Activated naive CD4-positive, alpha-beta T cell treated with Interleukin-2 at 50 U/mL for 16 hours (primary cell): ENCODE measurements at places on chromosomes 4 and X.

DNA sequence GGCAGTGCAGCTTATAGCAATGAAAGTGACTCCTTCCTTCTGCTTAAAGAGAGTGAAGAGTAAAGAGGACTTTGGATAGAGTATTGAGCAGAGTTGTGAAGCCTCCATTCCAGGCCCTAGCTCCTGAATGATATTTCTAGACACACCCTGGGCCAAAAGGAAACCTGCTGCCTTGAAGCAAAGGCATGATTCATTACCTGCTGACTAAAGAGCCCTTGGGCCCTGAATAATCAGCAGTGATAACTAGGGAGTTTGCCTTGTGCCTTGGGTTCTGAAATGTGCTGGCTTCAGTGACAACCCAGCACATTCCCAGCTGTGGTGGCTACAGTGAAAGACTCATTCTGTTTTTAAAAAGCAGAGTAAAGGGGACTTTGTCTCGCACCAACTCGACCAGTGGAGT is 49.2 kb downstream of the STPG2 start:
- DNase-seq = no peak

DNA sequence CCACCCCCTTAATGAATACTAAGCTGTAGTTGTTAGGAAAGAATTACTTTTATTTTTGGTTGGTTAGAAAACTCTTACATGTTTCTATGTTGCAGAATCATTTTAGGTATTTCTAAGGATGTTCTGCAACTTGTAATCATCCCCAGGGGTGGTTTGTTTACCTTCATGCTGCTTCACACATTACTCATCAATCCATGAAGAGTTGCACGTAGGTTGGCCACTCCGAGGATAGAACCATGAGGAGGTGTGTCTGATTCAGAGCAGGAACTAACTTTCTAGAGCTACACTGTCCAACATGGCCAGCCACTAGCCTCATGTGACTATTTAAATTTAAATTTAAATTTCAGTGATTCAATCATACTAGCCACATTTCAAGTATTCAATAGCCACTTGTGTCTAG is 127.2 kb upstream of the FRMPD4 start:
- DNase-seq = no peak

DNA sequence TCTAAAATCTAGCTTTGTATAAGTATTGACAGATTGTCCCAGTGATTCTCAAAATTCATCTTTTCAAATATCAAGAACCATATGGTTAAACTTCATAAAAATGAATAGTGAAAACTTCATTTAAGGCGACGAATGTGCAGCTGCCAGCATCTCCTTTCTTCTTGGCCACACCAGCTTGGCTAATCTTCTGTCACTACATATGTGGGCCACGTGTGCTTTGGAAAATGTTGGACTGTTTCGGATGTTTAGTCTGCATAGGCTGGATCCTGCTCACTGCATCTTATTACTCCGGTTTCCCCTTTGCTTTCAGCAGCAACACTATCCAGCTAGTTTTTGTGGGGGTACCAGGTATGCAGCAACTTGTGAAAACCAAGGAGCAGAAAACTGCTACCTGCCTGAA is 221.9 kb downstream of the BMPR1B start:
- DNase-seq = no peak

GRCh38 chr4:42248972-42249371 is 96.5 kb upstream of the BEND4 start:
- DNase-seq = no peak

- no peak for DNase-seq
These were observed 1.3 kb downstream of the WDR1 start for GRCh38 chr4:10115271-10115796.

DNA sequence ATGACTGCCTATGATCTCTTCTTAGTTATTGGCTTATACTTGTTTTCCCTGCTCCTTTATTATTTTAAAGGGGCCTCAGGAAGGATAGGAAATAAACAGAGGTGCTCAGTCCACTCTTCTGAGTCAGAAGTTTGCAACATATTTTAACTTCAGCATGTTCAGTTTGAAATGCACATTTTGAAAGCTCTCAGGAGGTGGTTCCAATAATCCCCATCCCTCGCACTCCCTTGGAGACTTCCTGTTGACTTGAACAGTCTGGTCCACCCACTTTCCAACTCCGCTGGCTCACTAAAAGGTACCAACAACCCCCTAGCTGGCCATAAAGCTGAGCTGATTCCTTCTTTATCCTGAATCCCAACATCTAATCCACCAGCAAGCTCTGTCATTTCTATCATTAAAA is 78.3 kb upstream of the DUSP21 start:
- no peak for DNase-seq

DNA sequence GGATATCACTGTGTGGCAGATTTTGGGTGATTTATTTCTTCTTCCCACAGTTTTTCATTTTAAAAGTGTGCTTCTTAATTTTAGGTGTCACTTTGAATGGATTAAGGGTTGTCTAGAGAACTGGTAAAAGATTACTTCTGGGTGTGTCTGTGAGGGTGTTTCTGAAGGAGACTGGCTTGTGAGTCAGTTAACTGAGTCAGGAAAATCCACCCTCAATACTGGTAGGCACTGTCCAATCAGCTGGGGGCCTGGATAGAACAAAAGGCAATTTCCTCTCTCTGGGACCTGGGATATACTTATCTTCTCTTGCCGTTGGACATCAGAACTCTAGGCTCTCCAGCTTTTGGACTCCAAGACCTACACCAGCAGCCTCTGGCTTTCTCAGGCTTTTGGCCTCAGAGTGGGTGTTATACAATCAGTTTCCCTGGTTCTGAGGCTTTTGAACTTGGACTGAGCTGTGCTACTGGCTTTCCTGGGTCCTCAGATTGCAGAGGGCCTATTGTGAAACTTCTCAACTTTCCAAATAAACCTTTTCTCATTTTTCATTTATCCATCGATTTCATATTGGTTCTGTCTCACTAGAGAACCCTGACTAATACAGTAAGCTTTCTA is 413.1 kb downstream of the GBA3 start:
- DNase-seq = no peak

- no peak for DNase-seq
These were observed 126.0 kb downstream of the GLRA3 start for GRCh38 chr4:174702979-174703478.

GRCh38 chr4:156781852-156782251 is 189.7 kb downstream of the PDGFC start:
- DNase-seq = no peak

GRCh38 chrX:118630848-118631247 is 96.6 kb upstream of the IL13RA1 start:
- no peak for DNase-seq

DNA sequence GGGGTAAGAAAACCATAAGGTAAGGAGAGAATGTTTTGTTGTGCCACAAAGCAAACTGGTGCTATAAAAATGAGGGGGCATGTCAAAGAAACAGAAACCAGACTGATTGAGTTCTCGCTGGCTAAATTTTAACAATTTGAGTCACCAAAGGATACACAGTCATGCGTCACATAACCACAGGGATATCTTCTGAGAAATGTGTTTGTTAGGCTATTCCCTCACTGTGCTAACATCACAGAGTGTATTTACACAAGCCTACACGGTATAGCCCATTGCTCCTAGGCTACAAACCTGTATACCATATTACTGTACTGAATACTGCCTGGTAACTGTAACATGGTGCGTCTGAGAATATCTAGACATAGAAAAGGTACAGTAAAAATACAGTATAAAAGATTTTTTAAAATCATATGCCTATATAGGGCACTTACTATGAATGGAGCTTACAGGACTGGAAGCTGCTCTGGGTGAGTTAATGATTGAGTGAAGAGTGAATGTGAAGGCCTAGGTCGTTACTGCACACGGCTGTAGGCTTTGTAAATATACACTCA is 50.1 kb downstream of the FBXW7 start:
- DNase-seq = no peak

DNA sequence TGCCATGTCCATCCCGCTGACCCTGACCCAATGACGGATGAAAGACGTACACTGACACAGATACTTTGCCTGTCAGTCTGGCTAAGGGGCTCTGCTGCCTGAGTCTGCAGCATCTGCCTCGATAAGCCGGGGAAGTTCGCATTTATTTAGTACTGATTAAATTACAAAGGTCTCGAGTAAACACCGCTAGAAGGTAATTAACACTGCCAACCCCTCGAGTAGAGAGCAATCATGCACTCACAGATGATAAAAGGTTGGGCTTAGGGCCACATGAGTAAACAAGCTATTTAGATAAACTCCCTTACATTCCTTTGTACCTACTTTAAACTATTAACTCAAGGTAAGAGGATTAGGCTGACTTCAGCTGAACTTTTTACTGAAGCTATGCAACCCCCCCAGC is 16.0 kb upstream of the RBMXL3 start:
- DNase-seq = no peak

- no peak for DNase-seq
These were observed 106.8 kb upstream of the RAI2 start for GRCh38 chrX:17967888-17968287.

DNA sequence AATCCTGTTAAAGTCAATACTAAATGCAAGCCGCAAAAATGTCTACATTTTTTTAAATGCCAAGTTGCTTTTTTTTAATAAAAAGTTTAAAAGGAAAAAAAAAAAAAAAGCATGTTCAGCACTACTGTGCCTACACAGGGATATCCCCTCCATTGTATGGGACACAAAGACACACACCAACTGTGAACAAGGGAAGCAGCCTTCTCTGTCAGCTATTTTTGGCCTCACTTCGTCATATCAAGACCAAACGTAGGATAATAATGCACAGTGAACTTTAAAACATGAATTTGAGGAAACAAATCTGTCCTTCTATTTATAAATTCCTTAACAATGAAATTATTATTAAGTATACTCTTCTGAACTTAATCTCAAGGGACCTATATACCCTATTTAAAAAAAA is 4.4 kb downstream of the FBXW7 start:
- no peak for DNase-seq

DNA sequence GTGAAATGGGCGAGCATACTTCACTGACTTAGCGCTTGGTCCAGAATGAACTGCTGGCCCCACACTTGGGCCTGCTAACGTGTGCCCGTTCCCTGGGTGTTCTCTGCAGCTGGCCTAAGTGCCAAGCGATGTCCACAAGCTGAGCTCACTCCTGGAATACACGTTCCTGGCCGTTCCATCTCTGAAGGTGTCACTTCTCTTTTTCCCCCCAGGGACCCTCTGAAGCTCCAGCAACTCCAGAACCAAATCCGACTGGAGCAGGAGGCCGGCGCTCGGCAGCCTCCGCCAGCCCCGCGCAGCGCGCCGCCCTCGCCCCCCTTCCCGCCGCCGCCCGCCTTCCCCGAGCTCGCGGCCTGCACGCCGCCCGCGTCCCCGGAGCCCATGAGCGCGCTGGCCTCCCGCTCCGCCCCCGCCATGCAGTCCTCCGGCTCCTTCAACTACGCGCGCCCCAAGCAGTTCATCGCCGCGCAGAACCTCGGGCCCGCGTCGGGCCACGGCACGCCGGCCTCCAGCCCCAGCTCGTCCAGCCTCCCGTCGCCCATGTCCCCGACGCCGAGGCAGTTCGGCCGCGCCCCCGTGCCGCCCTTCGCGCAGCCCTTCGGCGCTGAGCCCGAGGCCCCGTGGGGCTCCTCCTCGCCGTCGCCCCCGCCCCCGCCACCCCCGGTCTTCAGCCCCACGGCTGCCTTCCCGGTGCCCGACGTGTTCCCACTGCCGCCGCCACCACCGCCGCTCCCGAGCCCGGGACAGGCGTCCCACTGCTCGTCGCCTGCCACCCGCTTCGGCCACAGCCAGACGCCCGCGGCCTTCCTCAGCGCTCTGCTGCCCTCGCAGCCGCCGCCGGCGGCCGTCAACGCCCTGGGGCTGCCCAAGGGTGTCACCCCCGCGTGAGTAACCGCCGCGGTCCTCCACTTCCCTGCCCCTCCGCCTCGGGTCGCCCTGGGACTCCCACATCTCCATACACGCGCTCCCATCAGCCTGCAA is 132.3 kb downstream of the CBR4 start:
- DNase-seq = peak; percentile 4

- no peak for DNase-seq
These were observed 79.1 kb upstream of the RAPGEF2 start for GRCh38 chr4:159023741-159024140.

- no peak for DNase-seq
These were observed 196.2 kb downstream of the SNCA start for GRCh38 chr4:89640620-89641366.

- no peak for DNase-seq
These were observed 77.9 kb downstream of the LRRC66 start for GRCh38 chr4:51942108-51942832.

- no peak for DNase-seq
These were observed 9.1 kb downstream of the LAMTOR3 start for GRCh38 chr4:99885063-99885664.

- peak; percentile 34 for DNase-seq
These were observed 812 bp upstream of the KDM6A start for GRCh38 chrX:44871931-44872820.

- no peak for DNase-seq
These were observed 1.8 kb downstream of the USP11 start for GRCh38 chrX:47234583-47234982.

GRCh38 chr4:79348405-79348804 is 22.5 kb upstream of the NAA11 start:
- DNase-seq = no peak

DNA sequence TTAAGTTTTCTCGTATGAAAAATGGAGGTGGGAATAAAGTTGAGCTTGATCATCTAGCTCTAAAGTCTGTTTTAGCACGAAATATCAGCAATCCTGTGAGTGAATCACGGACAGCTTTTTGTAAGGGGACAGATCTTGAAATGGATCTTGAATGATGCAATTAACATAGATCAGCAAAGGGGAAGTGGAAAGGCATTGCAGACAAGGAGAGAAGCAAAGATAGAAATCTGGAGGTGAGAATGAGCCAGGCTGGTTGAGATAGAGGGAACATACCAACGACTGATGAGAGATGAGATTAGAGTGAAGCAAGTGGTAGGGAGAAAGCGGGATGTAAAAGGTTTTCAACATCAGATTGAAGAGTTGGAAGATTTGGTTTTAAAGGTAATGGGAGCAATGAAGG is 4.6 kb upstream of the DGKK start:
- DNase-seq = no peak

- DNase-seq = no peak
These were observed 247.1 kb upstream of the ETNPPL start for GRCh38 chr4:109009909-109010308.

DNA sequence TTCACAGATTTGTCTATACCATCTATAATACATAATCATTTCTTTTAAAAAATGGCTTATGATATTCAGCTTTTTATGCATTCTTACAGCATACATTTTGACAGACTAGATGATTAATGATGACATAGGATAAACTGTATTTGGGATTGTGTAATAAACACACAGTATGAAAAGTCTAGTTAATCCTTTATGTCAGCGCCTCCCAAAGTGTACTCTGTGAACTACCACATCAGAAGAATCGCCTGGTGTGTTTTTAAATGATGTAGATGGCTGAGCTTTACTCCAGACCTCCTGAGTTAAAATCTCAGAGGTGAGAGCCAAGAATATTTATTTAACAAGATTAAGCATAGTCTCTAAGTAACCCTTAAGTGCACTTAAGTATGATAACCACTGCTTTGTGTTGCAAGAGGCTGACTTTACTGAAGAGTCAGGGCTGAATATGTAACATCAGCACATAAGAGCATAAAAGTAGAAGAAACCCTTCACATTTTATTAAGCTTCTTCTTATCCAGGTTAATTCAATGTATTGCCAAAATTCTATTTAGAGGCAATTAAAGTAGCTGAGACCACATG is 104.2 kb downstream of the ANK2 start:
- DNase-seq = no peak

GRCh38 chrX:78029663-78030062 is 60.2 kb upstream of the PGAM4 start:
- no peak for DNase-seq
